ENCODE measurements at places on chromosomes 7 and 10. TPM values are rescaled to one million over a fixed set of nuclear protein-coding genes. Genes with fewer than 3 reads are reported as not detected.

- no peaks in the 10 kb centered on the region for H3K4me1 ChIP-seq
- H3K27me3 ChIP-seq = peaks cover 2% of the 10 kb centered on the region
- no peak overlapping the region for H3K27ac ChIP-seq
- no peak for DNase-seq
- peaks cover 10% of the 10 kb centered on the region for H3K36me3 ChIP-seq
- H3K4me3 ChIP-seq = no peak overlapping the region
Observed at GRCh38 chr7:154649434-154649833, 353.5 kb downstream of the PAXIP1 start.

- no peaks in the 10 kb centered on the region for H3K36me3 ChIP-seq
- peaks cover 2% of the 10 kb centered on the region for H3K27me3 ChIP-seq
- H3K27ac ChIP-seq = no peak overlapping the region
Observed at GRCh38 chr7:121966276-121966934, 93.4 kb downstream of the PTPRZ1 start.

DNA sequence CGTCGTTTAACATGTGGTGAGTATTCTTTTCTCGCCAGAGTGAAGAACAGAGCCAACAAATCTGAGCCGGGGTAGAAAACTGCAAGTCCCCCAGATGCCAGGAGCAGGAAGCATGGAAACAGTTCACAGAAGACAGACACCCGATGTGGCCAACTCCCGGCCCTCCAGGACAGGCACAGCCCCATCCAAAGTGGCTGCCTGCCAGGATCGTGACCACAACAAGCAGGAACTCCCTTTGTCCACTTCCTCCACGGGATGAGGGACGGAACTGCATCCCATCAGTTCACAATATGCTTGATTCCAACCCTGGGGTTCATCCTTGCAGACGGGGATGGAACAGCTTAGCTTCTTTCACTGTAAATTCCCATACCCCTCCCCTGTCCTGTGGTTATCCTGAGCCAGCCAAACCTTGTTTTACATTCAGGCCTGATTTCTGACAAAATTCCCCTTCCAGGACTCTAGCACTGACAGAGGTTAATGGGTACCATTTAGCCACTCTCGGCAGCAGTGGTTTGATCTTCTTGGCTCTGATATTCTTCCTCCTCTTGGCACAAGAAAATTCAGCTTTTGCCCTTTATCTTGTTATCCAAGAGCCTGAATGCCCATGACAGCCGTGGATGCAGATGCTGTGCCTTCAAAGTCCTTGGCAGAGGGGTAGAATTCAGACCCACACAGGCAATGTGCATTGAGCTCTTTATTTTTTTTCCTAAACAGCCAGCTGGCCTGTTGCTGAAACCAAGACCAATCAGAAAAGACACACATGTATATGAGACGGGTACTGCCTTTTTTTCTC lies 105.5 kb upstream of the FAM204A start:
- peak overlapping the region; percentile 23 for H3K4me3 ChIP-seq
- H3K36me3 ChIP-seq = no peaks in the 10 kb centered on the region
- H3K27me3 ChIP-seq = peaks cover 12% of the 10 kb centered on the region
- H3K4me1 ChIP-seq = no peaks in the 10 kb centered on the region
- no peak overlapping the region for H3K27ac ChIP-seq
- peak; percentile 11 for DNase-seq

DNA sequence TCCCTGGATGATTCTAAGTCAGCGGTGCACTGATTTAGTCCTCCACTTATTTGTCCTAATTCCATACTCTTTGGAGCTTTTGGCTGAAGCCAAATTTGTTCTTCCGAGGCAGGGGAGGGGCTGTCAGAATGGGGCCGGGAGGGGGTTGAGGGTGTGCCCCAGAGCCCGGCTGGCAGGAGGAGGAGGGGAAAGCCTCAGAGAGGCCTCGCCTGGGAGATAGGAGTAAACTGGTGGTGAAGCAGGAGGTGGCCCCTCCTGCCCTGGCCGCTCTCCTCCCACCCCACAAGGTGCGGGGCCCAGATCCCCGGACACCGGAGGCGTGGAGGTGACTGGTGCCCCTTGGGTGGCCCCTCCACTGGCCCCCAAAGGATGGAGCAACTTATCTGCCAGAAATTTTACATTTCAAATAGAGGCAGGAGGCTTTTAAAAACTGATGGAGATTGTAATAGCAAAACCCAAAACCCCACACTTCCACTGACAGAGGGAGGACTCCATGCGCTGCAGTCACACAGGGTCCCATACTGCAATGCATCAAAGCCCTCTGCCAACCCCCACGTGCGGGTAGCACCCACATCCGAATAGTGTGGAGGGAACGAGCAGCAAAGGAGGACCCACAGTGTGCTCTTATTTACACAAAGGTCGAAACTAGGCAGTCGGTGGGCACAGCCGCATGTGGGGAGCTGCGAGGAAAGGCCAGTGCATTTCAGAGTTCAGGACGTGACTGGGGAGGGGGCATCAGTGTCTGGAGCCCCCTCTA lies 61.9 kb downstream of the CAMK2B start:
- no peak overlapping the region for H3K27ac ChIP-seq
- H3K36me3 ChIP-seq = peaks cover 4% of the 10 kb centered on the region
- peaks cover 19% of the 10 kb centered on the region for H3K4me1 ChIP-seq
- H3K27me3 ChIP-seq = peaks cover 24% of the 10 kb centered on the region
- H3K4me3 ChIP-seq = no peak overlapping the region

- H3K4me1 ChIP-seq = no peaks in the 10 kb centered on the region
- peaks cover 2% of the 10 kb centered on the region for H3K27me3 ChIP-seq
- no peak within 1 kb of the TSS for H3K4me3 ChIP-seq
Observed at GRCh38 chr7:36723951-36724664, at the start of gene AOAH. AOAH (minus strand) TSS chr7:36724494; CDS start chr7:36724148, 346 bp downstream.

The AGR2 gene
- total RNA-seq = not detected

All from HFFc6 (cell line).